Body of pancreas (tissue), 4 donors: ENCODE measurements at places on chromosomes 16 and 17.

- DNase-seq = peak; percentile 71
Measured at GRCh38 chr17:60139438-60140285, 10.1 kb upstream of the CA4 start.

GRCh38 chr16:19810817-19811731 is 73.6 kb downstream of the GPRC5B start:
- no peak for DNase-seq

DNA sequence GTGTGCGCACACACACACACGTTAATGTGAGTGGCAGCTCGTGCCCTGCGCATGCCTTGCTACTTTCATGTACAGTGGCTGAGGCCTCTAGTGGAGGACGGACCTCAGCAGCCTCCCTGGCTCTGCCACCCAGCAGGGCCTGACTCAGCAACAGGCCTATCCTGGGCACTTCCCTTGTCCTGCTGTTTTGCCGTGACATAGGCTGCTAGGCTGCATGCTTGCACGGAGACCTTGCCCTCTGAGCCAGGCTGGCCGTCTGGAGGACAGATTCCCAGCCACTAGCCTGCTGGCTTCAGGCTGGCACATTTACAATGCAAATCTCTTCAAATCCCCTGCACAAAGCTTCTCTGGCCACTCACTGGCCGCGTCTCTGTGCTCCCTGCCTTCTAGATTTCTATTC is 9.5 kb downstream of the RNF213 start:
- no peak for DNase-seq

DNA sequence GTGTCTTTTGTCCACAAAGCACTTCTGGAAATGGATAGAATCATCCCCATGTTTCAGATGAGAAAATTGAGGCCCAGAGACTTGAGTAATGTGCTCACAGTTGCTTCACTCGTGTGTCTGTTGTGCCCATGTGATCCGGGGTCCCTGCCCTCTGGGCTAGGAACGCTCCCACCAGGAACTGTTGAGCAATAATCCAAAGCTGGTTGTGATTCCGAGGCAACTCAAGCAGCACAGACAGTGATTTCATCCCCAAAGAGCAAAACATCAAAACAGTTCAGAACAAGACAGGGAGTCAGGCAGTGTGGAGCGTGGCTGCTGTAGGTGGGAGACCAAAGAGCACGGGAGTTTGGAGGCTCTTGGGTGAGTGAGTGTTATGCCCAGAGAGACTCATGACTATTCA is 205.0 kb upstream of the ASIC2 start:
- no peak for DNase-seq
